IMR-90 (cell line): ENCODE measurements at places on chromosomes 7 and 10. TPM values are rescaled to one million over a fixed set of nuclear protein-coding genes. Genes with fewer than 3 reads are reported as not detected.

DNA sequence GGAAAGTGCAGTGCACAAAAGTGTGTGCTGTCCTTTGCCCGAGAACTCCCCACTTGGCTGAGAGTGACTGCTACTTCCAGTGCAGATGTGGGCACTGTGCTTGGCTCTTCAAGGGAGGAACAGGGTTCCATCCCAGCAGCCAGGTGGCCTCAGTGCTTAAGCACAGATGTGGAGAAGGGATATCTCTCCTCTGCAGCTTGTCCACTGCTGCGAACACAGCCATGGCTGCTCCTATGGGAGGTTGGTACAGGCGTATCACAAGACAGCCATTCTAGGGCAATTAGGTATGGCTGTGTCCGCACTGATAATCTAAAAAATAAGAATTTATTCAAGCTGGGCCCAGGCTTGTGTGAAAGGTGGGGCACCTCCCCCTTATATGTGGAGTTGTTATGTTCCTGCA, 66.6 kb downstream of the GLCCI1 start:
- H3K36me3 ChIP-seq: no peaks in the 10 kb centered on the region
- no peak overlapping the region for H3K4me3 ChIP-seq
- no peaks in the 10 kb centered on the region for H3K27me3 ChIP-seq
- H3K4me1 ChIP-seq: no peaks in the 10 kb centered on the region; the same call in 1 of the 2 replicates
- no peak for DNase-seq
- no peak overlapping the region for H3K27ac ChIP-seq

Gene ADAP1
- total RNA-seq: 1.4 and 2.2 TPM in 2 replicates

- no peak overlapping the region for H3K27ac ChIP-seq
- H3K36me3 ChIP-seq: no peaks in the 10 kb centered on the region
- DNase-seq: no peak
- H3K27me3 ChIP-seq: peaks cover 16% of the 10 kb centered on the region
- no peak overlapping the region for H3K4me3 ChIP-seq
Observed at GRCh38 chr10:43354330-43354635, 17.2 kb upstream of the FXYD4 start.

Gene LRMDA
- under 0.01 TPM in 1 of 2 replicates, not detected in the other for total RNA-seq

Gene OR9A4
- not detected in 2 replicates for total RNA-seq

- no peak overlapping the region for H3K4me3 ChIP-seq
- peaks cover 5% of the 10 kb centered on the region for H3K4me1 ChIP-seq
- no peak overlapping the region for H3K27ac ChIP-seq
- H3K27me3 ChIP-seq: no peaks in the 10 kb centered on the region
- no peak for DNase-seq
Observed at GRCh38 chr10:110017052-110017451, 9.3 kb downstream of the ADD3 start.
